CD4-positive, alpha-beta T cell treated with Interferon alpha-2 for 1 hour (primary cell): ENCODE measurements at places on chromosomes 4 and X.
A peak's percentile ranks its signal among the peaks of the same experiment; 100 is the strongest.

- DNase-seq, result no peak
Observed at GRCh38 chr4:55359397-55359916, 13.4 kb downstream of the SRD5A3 start.

DNA sequence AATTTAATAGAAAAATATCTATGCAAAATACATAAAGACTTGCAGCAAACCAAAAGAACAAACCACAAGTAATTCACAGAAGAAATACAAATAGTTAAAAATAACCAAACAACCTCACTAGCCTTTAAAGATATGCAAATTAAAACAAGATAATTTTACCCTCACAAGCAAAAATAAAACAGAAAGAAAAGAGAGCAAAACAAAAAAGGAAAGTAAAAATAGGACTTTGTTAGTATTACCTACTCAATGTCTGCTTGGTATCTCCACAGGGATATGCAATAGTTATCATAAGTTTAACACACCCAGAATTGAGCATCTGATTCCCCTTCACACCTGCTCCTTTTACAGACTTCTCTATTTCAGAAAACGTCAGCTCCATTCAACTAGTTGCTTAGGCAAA lies 737.5 kb upstream of the MAGEB2 start:
- no peak for DNase-seq

DNA sequence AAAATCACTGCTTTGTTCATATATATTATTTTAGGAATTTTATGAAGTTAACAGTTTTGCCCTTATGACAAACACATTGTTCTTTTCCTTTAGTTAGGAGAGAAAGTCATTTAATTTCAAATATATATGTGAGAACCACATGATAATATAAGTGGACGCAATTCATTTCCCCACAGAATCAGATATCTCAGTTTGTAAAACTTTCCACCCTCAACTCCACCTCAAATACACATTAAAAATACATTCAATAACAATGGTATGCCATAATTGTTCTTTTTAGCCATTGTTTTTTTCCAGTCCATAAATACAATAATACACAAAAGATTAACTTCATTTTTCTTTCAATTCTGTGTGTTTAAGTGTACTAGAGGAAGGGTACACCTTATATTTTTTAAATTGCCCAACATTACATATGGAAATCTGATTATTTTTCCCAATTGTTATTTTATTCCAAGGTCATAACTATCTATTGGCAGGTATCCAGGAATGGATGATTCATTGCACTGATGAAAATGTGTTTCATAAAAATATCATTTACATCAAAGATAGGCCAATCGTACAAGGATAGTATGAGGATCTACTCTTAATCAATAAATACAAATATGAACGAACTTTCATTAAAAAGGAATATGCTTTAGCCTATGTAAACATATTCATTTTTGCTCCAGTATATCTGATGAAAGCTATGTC lies 125.0 kb downstream of the PPP3CA start:
- DNase-seq, result no peak

DNA sequence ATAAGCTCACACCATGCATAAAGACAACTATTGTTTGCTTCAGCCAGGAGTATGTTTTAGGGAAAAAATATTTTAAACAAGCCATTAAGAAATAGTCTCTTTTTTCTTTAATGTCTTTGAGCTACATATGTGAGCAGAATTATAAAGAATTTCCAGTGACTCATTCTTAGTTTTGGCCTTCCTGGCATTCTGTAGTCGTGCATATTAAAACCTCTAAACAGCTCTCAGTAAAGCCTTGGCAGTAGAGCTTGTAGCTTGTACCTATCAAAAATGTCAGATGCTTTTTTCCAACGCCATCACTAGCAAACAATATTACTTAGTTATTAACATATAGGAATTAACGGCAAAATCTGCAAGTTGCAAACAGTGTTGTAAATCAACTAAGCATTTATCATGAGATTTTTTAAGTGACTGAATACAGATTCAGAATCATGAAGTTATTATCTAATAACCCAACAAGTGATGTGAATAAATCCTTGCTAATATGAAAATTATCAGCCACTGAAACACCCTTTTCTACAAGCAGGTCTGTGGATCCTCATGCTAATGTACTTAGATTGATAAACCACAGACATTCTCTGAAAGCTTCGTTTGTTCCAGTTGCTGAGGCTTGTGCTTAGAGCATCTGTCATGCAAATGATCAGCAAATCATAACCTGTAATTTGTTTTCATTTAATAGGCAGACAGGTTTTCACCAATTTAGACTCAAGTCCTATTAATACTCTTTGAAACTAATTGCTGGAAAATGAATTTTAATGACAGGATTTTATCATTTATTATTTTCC lies 412.0 kb upstream of the ATOH1 start:
- DNase-seq, result no peak

DNA sequence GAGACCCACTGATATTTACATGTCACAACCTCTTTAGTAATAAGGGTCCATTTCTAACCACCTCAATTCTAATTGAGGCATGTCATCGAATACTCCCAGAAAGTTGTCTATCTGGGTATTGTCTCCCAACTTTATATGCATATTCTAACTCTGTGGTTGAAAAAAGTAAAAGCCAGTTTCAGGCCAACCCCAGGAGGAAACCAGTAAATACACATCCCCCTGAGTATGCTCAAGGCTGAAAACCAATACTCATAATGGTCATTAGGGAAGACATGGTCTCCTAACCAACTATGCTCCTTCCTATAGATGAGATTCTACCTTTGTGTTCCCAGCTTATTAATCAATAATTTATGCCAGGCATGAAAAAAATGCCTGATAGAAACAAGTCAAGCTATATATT lies 96.6 kb downstream of the SH3KBP1 start:
- no peak for DNase-seq

DNA sequence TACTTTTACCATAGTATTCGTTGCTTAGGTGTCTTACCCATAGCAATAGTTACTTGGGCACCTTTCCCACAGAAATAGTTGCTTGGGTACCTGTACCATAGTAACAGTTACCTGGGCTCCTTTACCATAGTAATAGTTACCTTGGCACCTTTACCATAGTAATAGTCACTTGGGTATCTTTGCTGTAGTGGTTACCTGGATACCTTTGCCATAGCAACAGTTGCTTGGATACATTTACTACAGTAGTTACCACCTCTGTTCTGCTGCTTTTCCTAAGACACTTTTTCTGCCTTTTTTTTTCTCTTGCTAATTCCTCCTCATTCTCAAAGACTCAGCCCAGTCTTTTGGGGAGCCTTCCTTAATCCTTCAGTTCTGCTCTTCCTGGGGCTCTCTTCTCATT lies 272.8 kb upstream of the PUDP start:
- DNase-seq, result no peak

- DNase-seq, result no peak
Observed at GRCh38 chrX:102966701-102967100, 29.6 kb downstream of the RAB40AL start.

GRCh38 chr4:86999136-86999643 lies 64.4 kb downstream of the AFF1 start:
- no peak for DNase-seq

DNA sequence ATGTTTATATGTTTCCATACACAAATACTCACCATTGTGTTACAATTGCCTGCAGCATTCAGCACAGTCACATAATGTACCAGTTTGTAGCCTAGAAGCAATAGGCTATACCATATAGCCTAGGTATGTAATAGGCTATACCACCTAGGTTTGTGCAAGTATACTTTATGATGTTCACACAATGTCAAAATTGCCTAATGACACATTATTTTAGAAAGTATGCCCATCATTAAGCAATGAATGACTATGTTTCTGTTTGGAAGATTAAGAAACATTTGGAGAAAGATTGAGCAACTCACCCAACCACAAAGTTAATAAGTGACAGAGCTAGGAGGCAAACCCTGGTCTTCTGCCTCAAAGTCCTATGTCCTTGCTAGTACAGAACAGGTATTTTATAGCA lies 96.8 kb upstream of the GRIA3 start:
- no peak for DNase-seq

DNA sequence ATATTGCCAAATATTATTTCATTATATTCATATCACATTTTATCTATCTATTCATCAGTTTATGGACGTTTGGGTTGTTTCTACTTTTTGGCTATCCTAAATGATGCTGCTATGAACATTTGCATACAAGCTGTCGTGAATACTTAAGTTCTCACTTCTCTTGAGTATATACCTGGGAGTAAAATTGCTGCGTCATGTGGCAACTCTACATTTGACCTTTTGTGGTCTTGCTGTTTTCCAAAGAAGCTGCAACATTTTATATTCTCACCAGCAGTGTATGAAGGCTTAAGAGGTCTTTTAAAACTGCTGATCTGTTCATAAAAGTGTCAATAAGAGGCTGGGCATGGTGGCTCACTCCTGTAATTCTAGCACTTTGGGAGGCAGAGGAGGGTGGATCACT lies 5.8 kb downstream of the PYURF start:
- no peak for DNase-seq

GRCh38 chrX:45295259-45295986 lies 94.7 kb upstream of the DIPK2B start:
- DNase-seq, result no peak

- DNase-seq, result no peak
Observed at GRCh38 chrX:119410027-119410819, 11.1 kb downstream of the SLC25A43 start.

DNA sequence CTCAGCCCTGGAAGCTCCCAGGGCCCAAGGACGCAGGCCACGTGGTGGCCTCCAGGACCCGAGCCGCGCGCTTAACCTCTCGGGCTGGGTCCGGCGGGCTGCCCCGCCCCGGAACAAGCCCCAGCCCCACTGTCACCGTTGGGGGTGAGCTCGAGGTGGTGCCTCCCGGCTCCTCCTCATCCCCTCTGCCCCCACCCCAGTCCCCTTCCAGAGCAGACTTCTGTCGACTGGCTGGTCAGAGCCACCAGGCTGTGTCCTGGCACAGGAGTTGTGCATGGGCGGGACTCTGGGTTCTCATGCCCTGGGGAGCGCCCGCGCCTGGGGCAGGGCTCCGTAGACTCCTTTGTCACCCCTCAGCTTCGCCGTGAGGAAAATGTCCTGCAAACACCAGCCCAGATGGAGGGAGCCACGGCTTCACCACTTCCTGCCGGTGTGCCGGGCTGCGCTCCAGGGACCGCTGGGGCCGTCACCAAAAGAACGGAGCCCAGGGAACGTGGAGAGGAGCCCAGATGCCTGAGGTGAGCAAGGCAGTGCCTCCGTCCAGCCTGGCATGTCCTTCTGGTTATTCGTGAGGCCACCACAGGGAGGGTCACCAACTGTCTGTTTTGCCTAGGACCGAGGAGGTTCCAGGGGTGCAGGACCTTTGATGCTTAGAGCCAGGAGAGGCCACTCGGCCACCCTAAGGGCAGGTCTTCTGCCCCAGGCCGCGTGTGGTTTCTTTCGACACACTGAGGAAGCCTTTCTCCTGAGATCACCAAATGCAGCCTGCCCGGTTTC lies 7.1 kb upstream of the RGS12 start:
- DNase-seq, result peak; percentile 26

GRCh38 chr4:170011921-170012628 lies 14.1 kb downstream of the MFAP3L start:
- DNase-seq, result no peak

DNA sequence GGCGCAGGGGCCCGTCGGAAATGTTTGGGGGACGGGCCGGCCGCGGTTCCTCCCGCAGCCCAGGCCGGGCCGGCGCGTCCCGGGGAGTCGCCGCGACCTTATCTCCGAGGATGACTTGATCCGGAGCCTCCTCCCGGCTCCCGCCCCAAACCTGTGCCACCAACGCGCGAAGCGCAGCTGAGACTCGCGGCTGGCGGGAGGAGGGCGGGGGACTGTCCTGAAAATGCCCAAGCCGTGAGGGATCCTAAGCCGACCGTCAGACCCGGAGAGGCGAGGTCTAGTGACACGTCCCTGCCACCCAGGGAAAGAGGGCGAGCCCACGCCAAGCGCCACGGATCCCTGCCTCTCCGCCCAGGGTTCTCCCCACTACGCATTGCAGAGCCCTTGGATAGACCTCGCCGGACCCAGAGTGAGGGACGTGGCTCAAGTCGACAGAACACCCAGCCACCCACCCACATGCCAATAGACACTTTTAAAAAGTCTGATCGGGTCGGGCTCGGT lies 26.9 kb downstream of the UTP14A start:
- DNase-seq, result peak; percentile 6

DNA sequence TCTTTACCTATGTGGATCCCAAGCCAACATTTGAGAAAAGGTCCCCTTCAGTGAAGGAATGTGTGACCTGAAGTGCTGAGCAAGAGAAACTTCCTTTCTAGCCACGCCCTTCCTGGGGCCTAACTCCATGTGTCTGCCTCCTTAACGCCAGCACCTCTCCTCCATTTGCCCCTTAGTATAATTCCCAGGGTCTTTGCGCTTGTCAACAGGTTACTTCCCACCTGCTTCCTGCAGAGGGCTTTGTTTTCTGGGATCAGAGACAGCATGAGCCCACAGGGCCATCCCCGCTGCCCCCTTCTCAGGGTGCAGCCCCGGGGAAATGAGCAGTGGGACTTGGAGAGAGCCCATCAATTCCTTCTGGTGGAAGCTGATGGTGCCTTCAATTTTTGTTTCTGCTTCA lies 45.9 kb upstream of the DRD5 start:
- DNase-seq, result no peak

GRCh38 chr4:113790478-113790877 lies 28.9 kb upstream of the CAMK2D start:
- DNase-seq, result no peak

- no peak for DNase-seq
Observed at GRCh38 chrX:37754516-37754915, 25.3 kb upstream of the CYBB start.

GRCh38 chr4:31408121-31408520 lies 688.0 kb downstream of the PCDH7 start:
- no peak for DNase-seq

DNA sequence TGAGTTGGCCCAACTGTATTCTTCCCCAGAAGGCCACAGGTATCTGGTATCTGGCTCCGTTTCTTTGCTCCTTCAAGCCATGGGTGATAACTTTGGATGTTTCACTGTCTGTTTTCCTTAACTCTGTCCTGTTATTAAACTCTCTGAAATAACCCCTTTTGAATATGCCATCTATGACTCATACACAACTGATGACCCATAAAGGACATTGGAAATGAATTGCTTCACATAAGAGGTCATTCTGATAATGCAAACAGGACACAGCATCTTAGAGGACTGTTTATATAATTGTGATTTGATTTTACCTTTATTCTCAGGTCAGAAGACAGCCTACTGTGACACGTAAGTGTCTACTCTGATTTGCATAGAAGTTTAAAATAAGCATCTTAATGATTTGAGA lies 227.7 kb downstream of the VEGFC start:
- DNase-seq, result no peak
